Panc1 (cell line): ENCODE measurements at places on chromosomes 12 and 14.

DNA sequence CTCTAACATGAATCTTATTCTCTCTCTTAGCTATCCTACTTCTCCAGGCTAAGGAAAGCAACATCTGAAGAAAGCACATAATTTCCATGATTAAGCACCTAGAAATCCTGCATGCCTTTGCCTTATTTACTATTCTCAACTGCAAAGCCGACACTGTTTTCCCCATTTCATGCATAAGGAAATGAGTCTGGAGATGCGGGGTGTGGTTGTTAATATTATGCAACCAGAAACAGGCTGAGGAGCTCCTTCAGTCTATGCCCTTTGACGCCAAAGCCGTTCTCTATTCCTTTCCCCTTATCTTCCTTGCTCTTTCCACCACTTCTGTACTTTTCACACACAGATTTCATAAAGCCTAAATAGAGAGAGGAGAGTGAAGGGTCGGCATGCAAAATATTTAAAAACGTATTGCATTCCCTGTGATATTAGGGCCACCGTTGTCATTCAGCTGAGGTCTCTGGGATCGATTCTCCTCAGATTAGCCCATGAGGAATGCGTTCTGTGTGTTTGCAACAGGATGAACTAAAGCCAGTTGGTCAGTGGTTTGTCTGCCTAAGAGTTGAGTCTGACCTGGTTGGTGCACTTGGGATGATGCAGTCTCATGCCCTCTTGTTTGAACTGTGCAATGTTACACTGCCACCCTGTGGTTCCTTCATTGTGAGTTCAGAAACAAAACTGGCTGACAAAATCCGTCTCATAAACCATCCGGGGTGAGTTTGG, 53.1 kb upstream of the PLEKHG7 start:
- peak; percentile 61 for DNase-seq

DNA sequence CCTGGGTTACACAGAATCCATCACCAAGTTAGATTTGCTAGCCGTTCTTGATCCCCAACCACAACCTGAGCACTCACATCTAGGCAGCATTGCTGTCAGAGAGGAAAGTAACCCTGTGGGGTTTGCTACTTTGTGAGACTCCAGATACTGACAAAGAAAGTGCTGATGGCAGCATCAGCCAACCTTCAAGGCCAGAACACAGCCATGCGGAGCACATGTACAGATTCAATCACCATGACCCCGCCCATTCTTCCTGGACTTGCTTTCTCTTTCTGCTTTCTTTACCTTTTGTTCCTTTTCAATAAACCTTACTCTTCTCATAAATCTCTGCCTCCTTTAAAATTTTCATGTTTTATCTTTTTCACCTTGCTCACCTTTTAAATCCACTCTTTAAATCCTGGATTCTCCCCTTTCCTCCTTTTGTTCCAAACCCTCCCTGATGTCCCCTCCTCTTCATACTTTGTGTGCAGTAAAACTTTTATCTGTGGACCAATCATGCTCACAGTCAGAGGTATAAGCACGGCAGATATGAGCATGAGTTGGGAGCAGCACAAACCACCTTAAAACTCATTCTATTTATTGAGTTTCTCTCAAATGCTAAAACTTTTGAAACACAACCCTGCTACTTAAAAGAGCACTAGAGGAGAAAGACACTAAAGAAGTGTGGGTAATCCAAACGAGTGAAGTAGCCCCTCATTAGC, 21.9 kb upstream of the CERS5 start:
- no peak for DNase-seq

- DNase-seq = peak; percentile 89
Measured at GRCh38 chr12:27331291-27331926, 1.2 kb upstream of the BMAL2 start.

GRCh38 chr14:95395098-95395737, 75.5 kb upstream of the CLMN start:
- DNase-seq = no peak

DNA sequence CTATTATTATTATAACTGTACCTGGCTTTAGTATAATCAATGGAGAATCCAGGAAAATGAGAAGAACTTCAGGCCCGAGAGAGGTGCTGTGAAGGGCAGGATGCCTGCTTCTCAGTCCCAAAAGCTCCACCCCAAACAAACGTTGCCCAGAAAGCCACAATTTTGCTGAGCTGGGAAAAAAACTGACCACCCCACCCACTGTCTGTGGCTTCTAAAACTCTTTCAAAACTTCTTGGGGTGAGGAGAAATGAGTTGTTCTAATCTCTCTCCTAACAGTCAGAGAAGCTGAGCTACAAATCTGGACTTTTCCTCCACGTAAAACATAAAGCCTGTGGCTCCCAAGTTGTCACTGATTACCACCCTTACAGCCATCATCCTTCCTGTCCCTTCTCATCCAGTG, 13.4 kb downstream of the VDR start:
- DNase-seq = no peak

DNA sequence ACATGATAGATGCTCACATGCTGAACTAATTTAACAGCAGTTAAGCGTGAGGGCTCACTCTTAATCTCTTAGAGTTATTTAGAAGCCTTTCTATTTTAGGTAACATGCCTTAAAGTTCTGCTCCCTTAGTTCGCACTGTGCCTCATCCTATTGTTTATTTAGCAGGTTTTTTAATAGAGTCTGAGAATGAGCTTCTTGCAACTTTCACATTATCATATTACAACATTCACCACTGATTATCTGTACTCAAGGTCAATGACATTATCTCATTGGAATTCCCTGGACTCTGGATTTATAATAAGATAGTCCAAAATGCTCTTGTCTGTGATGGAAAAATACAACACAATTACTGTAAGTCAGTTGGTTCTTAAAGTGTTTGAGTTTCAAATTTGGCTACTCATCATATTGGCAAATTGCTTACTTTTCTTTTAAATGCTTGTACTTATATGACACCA, 183.6 kb upstream of the SLC38A2 start:
- DNase-seq = peak; percentile 77

DNA sequence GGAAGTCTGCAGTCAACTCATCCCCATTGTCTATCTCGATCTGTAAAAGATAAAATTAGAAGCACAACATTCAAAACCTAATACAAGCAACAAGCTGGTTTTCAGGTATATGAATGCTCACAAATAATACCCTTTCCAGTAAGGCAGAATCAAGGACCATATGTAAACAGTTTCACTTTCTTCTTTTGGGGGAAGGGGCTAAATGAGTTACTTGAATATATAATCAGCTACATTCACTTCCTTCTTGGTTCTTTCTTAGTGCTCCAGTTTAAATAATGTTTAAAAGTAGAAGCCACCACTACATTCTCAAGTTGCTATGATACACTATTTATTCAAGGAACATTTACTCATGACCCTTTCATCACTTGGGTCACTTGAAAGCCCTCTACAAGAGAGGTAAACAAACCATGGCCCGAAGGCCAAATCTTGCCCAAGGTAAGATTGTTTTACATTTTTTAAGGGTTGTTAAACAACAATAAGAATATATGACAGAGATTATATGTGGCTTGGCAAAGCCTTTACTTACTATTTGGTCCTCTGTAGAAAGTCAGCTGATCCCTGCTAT, 10.3 kb downstream of the TWF1 start:
- DNase-seq = no peak

DNA sequence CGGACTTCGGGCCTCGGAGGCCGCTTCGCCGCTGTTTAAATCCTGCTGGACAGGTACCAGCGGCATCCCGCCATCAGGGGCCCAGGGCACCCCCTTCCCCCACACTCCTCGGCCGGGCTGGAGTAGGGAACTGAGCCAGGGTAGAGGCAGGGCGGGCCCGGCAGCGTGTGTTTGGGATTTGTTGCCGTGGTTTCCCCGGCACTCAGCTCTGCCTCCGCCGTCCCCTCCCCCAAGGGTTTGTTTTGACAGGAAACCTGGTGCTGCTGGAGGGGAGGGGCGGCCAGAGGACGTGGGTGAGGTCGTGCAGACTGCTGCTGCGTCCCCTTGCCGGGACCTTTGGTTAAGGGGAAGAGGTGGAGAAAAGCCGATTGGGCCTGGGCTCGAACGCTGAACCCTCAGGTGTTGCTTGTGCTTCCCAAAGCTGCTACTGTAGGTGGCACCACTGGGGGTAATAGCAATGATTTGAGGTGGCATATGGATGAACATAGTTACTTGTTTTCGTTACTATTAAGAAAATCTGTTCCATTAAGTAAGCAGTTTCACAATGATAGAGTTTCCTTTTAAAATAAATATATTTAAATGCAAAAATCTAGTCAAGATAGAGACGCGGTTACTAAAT, 778 bp downstream of the TCP11L2 start:
- DNase-seq = no peak

DNA sequence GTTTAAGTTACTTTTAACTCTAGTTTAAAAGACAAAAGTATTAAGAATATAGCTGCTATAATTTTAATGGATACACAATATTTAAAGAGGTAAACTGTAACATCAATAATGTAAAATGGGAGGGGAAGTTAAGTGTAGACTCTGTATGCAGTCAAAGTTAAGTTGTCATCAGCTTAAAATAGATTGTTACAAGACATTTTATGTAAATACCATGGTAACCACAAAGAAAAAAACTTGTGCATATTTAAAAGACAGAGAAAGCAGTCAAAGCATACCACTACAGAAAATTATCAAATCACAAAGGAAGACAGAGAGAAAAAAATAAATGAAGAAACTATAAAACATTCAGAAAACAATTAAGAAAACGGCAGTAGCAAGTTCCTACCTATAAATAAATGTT, 73.3 kb downstream of the CEP128 start:
- DNase-seq = no peak

GRCh38 chr12:83451189-83451588, 764.5 kb downstream of the TMTC2 start:
- no peak for DNase-seq

DNA sequence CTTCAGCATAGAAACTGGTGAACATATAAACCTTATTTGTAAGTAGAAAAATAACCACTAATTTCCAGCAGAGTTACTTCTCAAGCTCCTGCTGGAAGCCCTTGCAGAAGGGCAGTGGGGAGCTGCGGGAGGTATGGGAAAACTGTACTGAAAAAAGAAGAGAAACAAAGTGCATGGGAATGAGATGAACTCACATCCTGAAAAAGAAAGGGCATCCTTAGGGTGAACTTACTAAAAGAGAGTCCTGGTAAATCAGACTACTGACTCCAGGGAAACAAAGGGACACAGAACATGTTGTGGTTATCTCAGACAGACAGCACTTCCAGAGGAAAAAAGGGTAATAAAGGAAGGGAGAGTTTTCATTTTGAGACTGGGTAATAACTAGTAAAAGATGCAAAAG, 515.1 kb downstream of the RPL10L start:
- DNase-seq = no peak

DNA sequence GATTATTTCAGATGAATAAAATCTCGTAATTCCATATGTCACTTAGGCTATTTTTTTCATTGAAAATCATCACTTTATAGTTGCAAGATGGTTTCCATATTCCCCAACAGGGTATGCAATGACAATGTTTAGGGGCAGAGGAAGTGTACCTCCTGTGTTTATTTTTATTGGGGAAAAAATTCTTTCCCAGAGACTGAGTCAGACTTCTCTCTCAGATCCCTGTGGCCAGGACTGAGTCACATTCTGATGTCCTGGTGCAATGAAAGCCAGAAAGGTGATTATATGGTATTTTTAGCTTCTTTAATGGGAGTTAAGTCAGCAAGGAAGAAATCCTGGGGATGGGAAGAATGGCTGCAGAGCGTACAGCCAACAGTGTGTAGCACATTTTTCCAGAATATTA, 196.9 kb upstream of the ALG10 start:
- no peak for DNase-seq

- DNase-seq = no peak
Measured at GRCh38 chr12:122743895-122744525, 8.6 kb upstream of the DENR start.

DNA sequence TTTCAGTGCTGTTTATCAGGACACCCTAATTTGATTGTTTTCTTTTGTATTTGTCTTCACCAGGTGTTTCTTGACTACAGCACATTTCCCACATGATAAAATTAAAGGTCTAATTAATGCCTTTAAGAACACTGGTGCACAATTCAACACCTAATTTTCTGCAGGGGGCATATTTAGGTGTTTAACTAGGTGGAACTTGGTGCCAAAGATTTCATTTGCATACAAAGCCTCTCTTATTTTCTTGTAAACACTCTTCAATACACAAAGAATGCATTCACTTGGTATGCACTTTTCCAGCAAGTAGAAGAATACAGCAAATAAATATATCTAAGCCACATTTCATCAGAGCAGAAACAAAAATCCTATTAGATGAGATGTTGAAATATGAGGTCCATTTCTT, 646.2 kb upstream of the FOXG1 start:
- DNase-seq = no peak

- DNase-seq = no peak
Measured at GRCh38 chr12:48237162-48237561, 34.1 kb upstream of the OR10AD1 start.

- DNase-seq = no peak
Measured at GRCh38 chr14:33134975-33135374, 196.3 kb downstream of the NPAS3 start.

DNA sequence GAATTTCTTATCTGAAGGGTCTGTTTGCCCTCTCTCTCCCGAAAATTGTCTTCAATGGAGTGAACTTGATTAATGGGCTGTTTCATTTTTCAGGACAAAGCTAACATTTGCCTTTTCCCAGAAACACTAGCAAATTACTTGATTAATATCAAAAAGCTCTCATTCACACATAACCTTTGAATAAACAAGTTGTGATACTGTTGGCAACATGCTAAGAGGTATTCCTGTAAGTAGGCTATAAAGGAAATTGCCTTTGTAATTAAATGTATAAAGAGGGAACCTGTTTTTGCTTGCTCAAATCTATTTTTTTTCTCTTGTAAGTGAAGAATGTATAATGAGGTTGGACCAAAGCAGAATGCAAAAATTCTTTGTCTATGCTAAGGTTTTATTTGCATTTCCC, 457.2 kb downstream of the TMTC2 start:
- no peak for DNase-seq

DNA sequence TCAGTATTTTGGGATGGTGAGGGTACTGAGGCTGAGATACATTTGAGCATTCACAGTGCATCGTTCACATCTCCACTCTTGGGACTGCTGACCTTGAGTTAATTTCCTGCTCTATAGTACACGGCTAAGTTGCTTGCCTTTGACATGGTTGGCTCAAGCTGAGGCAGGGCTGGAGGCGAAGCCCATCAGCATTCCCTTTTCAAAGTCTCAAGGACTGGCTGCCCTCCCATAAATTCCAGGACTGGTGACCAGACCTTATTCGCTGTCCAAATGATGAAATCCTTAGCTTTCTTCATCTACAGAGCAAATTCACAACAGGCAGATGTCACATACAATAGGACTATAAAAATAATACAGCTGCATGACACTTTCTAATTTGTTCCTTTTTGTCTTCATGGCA, 85.9 kb downstream of the SSPN start:
- no peak for DNase-seq

DNA sequence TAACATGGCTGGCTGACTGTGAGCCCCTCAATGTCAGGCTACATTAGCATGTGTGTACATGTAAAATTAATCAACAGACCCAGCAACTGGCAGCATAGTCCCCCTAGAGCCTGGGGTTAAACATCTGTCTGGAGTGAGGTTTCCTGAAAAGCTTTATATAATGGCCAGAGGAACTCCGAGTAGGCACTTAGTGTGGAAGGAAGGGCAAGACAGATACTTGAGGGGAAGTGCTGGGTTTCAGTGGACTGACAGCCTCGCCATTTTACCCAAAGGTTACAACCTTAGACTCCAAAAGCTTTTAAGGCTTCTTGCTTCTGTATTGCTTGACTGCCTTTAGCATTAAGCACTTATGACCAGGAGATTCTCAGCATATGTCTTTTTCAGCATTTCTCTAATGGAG, 430.8 kb downstream of the FLRT2 start:
- DNase-seq = no peak

- no peak for DNase-seq
Measured at GRCh38 chr12:73991138-73991537, 546.5 kb upstream of the ATXN7L3B start.

GRCh38 chr12:108935159-108935763, 55.4 kb downstream of the DAO start:
- no peak for DNase-seq
